ENCODE measurements at places on chromosomes 3 and 15.

GRCh38 chr3:189841473-189842205, 210.4 kb downstream of the TP63 start:
- DNase-seq = no peak

GRCh38 chr3:89452066-89452465, 344.6 kb downstream of the EPHA3 start:
- no peak for DNase-seq

DNA sequence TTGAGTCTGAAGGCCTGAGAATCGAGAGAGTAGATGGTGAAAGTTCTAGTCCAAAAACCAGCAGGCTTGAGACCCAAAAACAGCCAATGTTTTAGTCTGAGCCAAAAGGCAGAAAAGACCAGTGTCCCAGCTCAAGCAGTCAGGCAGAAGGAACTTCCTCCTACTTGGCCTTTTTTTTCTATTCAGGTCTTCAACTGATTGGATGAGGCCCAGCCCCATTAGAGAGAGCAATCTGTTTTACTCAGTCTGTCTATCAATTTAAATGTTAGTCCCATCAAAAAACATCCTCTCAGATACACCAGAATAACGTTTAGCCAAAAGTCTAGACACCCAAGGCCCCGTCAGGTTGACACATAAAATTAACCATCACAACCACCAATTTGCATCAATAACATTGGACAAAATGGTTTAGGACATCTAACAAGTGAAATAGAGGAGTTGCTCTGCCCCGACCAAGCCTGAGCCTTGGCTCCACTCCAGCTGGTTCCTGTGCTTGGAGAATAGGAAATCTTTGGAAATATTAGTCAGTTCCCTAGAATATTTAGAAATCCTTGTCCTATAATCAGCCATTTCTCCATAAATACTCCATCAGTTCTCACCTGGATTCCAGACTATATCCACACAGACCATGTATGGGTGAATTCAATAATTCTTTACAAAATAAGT, 51.4 kb upstream of the LIPC start:
- DNase-seq = no peak

DNA sequence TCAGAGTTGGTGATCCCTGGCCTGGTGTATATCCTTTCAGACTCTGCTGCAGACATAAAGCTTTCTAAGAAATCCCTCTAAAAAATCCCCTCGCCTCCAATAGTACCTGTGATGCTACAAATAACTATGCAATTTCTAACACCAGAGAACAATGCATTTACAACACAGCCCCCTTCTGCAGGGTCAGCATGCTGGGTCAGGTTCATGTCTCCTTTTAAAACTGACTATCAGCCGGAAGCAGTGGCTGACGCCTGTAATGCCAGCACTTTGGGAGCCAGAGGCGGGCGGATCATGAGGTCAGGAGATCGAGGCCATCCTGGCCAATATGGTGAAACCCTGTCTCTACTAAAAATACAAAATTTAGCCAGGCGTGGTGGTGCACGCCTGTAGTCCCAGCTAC, 77.0 kb upstream of the SPATA12 start:
- DNase-seq = no peak

DNA sequence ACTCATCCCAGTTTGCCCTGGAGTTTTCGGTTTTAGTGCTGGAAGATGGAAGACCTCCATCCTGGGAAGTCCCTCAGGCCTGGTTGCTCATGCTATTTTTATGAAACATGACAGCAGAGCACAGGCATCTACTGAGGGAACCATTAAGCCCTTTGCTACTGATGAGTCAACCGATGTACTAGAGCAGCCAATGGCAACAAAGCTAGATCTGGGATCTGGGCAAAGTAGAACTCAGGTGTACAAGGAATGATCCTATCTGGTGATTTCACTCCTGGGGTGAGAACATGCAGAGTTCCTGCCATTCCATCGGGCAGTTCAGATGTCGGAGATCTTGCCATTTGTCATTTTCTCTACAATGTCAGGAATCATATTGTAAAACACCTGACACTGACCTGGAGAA, 166.2 kb upstream of the NSMCE3 start:
- DNase-seq = no peak
